ENCODE measurements at places on chromosomes 4 and X.

GRCh38 chr4:25865586-25865985 lies 2.8 kb upstream of the SEL1L3 start:
- no peak for DNase-seq

- DNase-seq = no peak
These were observed 35.1 kb downstream of the TMLHE start for GRCh38 chrX:155577682-155578081.

DNA sequence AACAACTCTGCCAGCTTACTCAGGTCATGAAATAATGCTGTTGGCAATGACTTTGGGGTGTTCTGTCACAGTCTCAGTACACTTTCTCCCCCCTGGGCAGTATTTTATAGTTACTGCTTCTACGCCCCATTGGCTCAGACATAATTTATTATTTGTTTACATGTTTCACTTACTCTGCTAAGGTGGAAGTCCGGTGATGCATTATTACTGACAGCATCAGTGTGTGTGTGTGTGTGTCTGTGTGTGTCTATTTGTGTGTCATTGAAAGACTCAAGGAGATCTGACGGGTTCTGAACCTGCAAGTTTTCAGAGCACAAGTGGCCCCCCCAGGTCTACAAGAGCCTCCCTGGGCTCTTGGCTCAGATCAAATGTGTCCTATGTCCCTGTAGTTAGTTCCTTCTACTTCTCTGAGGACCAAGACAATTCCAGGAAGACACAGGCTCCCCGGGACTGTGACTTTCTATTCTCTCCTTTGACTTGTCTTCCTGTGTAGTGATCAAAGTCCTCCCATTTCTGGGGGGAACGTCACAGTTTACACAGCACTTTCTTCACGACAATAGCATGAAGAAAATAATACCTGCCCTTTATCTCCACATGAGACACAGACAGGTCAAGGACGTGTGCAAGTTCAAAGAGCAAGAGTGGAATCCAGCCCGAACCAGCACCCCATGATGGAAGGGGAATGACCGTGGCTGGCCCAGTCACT lies 283.7 kb upstream of the GATB start:
- no peak for DNase-seq

GRCh38 chrX:115592997-115593734 lies 32.2 kb downstream of the PLS3 start:
- no peak for DNase-seq

DNA sequence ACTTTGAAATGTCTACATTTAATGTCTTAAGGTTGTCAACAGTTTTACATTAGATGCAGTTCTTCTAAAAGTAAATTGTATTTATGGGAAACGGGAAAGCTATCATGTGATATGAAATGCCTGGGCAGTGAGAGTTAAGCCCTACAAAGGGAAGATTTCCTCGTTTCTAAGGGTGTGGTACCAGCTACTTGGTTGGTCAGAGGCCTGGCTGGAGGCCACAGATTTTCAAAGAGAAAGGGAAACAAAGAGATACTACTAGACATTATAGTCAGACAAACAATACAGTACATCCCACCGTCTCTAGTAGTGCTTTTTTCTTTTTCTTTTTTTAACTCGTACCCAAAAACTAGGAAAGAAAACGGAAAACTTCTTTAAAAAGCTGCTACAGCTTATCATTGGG lies 467.8 kb downstream of the PCDH7 start:
- no peak for DNase-seq

DNA sequence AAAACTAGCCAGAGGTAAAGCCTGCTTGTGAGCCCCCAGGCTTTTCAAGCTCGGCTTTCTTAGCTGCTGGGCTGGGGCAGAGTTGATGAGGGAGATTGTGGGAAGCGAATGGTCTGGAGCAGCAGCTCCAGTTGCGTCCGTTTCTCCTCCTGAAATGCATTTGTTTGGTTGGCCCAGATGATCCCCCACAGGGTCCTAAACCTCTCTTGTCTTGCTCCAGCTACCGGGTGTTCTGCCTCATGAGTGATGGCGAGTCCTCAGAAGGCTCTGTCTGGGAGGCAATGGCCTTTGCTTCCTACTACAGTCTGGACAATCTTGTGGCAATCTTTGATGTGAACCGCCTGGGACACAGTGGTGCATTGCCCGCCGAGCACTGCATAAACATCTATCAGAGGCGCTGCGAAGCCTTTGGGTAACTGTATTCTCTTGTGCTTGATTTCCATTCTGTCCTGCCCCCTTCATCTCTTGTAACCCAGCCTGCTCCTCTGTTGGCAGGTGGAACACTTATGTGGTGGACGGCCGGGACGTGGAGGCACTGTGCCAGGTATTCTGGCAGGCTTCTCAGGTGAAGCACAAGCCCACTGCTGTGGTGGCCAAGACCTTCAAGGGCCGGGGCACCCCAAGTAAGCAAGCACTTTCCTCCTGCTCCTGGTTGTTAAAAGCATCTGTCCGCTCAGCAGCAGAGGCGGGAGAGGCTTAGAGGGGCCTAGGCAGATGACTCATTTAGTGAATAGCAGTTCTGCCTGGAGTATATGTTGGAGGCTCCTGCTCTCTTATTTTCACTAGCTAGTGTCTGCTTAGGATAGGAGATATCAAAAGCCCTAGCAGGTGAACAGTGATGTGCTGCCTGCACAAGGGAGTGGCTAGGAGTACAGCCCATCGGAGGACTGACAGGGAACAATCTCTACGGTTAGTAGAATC lies 15.3 kb downstream of the TKTL1 start:
- no peak for DNase-seq

DNA sequence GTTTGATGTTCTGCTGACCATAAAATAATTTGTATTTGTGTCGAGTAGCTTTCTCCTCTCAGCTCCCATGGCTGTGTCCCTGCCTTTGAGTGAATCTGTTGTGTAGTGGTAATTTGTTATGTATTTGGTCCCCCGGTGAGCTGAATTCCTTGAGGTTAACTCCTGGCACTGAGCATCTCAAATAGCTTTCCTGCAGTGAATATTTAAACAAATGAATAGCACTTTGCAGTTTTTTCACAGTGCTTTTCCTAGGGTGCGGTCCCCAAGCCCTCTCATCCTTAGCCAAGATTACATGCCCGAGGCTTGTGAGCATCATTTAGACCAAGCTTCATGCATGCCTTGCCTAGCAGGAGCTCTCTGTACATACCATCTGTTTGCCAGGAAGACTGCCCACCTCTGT lies 74.2 kb downstream of the CLDN34 start:
- no peak for DNase-seq

DNA sequence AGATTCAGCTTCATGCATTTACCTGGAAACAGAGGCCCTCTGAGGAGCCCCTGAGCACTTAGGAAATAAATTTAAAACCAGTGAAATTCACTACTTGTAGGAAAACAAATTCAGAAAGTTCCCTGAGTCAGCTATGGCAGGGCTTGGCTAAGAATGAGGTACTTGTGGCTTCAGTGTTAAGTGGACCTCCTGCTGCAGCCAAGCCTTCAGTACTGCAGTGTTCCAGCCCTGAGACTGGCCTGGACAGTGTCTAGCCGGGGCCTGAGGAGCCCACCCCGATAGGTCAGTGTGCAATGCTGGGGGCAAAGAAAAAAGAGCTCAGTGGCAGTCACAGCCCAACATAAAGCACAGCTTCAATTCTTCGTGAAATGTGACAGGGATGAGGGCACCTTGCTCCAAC lies 41.9 kb downstream of the F11 start:
- no peak for DNase-seq

DNA sequence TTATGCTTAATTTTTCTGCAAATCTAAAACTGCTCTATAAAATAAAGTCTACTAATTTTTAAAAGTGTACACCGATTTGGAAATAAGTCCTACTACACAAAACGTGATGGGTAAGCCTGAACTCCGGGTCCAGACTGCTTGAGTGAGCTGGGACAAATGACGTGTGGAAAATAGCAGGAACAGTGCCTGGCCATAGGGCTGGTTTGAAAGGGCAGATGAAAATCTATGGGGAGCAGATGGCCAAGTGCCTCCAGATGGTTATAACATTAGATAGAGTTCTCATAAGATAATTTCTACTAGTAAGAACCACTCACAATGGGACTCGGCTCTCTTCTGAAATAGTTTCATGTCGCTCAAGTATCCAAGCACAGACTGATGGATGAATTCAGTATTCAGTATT lies 52.5 kb downstream of the F11 start:
- DNase-seq = no peak

- no peak for DNase-seq
These were observed 13.9 kb downstream of the FNIP2 start for GRCh38 chr4:158782551-158783360.

DNA sequence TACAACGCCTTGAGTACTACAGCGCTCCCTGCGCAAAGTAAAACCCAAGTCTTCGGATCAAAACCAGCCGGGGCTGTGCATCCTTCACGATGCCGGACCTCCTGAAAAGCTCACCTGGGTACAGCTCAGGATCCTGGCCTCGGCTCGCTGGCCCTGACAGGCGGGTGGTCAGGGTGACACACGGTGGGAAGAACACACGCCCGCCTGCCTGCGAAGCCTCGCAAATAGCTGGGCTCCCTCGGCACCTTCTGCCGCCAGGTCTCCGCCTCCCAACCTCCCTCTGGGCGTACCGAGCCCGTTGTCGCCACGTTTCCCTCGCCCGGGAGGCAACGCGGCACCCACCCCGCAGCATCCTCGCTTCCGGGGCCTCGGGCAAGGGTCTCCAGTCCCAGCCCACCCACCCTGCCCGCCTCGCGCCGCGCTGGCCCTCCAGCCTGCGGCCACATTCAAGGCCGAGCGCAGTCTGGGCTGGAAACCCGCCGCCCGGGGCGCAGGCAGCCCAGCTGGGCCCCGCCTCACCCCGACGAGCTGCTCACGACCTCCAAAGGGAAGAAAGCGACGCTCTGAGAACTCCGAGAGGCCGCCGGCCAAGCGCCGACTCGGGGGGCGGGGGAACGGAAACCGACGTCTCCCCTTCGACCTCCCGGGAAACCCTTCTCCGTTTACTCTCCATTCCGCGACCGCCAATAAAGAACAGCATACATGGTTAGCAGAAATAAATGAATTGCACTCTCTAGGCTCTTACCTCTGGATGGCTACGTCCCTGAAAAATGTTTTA lies 511 bp downstream of the PPM1K start:
- DNase-seq = peak; percentile 13

DNA sequence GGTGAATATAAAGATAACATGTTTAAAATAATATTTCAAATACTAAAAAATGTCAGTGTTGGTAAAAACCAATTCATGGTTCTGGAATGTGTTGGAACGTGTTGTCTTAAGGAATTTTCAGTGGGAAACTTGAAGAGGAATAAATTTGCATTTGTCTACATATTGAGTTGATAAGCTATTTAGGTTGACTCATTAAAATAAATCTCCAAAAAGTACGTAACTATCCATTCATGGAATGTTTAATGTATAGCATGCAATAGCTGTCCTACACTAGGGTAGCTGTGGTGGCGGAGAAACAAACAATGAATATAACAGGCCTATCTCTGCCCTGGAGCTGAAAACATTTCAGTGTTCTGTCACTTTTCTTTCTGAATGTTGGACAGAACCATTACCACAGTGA lies 20.3 kb downstream of the SHISA3 start:
- DNase-seq = no peak

GRCh38 chrX:46547857-46548256 lies 2.6 kb upstream of the ZNF674 start:
- DNase-seq = no peak

DNA sequence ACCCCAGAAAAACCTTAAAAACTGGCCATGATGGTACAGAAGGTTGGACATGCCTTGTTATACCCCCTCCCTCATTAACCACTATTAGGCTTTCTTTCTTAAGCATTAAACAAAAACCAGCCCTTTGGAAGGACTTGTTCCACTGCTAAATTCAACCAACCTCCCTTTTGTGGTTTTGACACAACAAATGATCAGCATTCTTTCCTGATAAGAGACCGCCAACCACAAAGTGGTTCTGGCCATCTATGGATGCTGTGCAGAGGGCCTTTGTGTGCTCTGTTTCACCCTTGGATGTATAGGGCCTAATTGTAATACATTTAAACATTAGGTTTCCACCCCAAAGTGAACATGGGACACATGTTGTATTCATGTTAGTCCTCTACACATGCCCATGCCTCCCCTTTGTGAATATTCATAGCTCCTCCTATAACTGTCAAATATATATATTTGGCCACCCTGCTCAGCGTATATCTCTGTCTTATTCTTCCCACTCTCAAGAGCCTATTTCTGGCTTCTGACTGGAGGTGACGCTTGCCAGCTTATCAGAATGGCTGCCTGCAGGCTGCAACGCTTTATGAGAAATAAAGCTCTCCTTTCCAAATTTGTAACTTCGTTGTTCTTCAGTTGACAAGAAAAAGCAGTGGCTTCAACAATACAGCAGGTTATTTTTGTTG lies 126.6 kb downstream of the NPNT start:
- no peak for DNase-seq

DNA sequence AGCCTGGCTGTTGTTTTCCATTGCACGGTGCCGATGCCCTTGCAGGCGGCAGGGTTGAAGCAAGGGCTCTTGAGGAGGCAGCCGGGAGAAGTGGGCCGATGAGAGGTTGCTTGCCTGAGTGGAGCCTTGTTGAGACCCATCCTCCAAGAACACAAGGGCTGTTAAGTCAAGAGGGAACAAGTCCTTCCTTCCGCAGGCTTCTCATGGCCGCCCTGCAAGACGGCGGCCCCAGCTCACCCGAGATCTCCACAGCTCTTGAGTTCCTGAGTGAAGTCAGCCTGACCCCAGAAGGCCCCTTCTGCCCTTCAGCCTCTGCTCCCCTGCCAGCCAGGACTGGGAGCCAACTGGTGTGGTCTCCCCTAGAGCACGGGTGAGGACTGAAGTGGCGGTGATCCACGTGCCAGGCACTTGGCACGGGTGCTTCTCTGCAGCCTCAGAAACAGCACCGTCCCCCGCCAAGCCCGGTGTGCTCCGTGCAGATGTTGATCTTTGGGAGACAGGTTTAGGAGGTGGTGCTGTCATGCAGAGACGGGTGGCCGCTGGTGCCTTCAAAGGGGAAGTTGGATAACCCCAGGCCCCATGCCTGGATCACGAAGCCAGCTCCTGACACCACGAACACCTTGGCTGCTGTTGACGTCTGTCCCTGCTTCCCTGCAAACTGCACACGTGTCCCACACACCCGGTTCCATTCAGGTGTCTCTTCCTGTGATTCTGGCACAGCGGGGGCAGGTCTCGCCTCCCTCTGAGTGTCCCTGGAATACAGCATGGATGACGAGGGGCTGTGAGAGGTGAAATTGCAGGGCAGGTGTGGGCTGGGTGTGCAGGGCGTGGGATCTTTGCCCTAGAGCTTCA lies 164.4 kb upstream of the PSAPL1 start:
- DNase-seq = no peak

GRCh38 chr4:100707786-100708185 lies 190.0 kb upstream of the EMCN start:
- no peak for DNase-seq
